ENCODE measurements at places on chromosomes 16 and 17. TPM values are rescaled to one million over a fixed set of nuclear protein-coding genes. Genes with fewer than 3 reads are reported as not detected.
A peak's percentile ranks its signal among the peaks of the same experiment; 100 is the strongest.

- peaks cover 27% of the 10 kb centered on the region for H3K4me1 ChIP-seq
- no peak overlapping the region for H3K4me3 ChIP-seq
- H3K27ac ChIP-seq: no peak overlapping the region
- DNase-seq: no peak
Measured at GRCh38 chr17:75849279-75849646, 5.1 kb upstream of the UNC13D start.

DNA sequence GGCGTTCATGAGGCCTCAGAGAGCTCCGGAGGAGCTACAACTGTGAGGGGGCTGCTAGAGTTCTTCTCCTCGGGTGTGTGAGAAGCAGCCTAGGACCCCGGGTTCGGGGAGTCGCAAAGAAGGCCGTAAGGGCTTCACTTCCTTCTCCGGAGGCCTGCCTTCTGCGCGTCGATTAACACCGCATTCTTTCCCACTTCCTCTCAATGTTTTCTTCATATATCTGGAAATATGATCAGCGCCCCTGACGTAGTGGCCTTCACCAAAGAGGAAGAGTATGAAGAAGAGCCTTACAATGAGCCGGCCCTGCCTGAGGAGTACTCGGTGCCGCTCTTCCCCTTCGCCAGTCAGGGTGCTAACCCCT lies 449 bp downstream of the SMCR8 start:
- peak overlapping the region; percentile 90 for H3K4me3 ChIP-seq
- no peaks in the 10 kb centered on the region for H3K27me3 ChIP-seq
- H3K4me1 ChIP-seq: peaks cover 39% of the 10 kb centered on the region
- peak overlapping the region; percentile 92 for H3K27ac ChIP-seq

DNA sequence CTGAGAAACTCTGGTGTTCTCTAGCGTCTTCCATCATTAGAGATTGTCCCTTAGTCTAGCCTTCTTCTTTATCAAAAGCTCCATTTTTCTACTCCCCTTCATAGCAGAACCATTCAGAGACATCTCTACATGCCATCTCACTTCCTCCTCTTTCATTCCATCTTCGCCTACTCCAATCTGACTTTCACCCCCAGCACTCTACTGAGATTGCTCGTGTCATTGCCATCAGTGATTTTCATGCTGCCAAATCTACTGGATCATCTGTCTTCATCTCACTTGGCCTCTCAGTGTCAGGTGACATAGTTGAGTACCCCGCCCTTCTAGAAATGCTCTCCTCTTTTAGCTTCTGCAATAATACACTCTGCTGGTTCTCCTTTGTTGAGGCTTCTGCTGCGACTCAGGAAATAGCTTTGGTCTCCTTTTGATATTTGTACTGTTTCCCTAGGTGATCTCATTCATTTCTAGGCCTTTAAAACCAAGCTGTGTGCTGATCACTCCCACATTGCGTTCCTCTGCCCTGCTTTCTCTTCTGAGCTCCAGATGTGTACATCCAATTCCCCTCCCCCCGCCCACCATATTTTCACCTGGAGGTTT lies 119.1 kb downstream of the FTO start:
- H3K36me3 ChIP-seq: no peaks in the 10 kb centered on the region
- no peak overlapping the region for H3K4me3 ChIP-seq
- peaks cover 28% of the 10 kb centered on the region for H3K4me1 ChIP-seq
- no peak for DNase-seq
- no peaks in the 10 kb centered on the region for H3K27me3 ChIP-seq

DNA sequence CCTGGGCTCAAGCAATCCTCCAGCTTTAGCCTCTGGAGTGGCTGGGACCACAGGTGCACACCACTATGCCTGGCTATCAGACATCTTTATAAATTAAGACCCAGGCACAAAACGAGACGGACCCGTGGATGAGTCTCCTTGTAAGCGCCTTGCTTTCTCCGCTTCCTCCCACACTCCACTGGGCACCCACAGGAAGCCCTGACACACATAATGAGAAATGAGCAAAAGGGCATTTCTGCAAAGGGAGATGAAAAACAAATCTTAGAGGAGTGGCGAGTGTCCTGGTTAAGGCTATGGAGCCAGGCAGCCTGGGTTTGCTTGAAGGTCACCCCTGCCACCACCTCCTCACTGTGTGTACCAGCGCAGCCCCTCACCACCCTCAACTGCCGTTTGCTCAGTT lies 56.3 kb downstream of the XYLT1 start:
- no peaks in the 10 kb centered on the region for H3K27me3 ChIP-seq
- H3K4me1 ChIP-seq: no peaks in the 10 kb centered on the region
- no peak for DNase-seq
- H3K27ac ChIP-seq: no peak overlapping the region

DNA sequence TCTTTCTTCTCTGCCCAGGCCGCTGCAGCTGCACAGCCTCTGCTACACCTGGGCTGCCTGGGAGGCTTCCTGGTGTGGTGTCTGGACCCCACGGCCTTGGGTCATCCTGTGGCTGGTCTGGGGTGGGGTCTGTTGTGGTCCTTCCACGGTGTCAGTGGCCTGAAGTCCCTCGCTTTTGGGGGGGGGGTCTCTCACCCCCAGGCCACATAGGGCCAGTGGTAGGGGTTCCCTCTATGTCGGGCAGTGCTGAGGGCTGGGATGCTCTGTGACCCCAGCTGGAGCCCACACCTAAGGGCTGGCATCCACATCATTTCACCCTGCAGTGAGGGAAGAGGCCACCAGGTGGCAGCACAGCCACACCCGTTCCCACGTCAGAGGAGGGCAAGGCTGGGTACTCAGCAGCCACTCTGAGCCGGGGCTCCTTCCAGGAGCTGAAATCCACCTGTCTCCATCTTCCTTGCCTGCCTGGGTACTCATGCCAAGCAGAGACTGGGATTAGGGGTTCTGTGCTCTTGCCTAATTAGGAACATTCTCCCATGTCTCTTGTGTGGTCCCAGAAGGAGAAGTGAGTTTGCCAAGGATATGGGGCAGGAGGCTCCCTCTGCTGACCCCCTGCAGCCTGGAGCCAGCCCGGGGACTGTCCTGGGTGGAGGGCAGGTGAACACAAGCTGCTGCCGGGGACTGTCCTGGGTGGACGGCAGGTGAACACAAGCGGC lies 13.0 kb downstream of the ENGASE start:
- DNase-seq: no peak
- H3K27me3 ChIP-seq: peaks cover 6% of the 10 kb centered on the region
- no peak overlapping the region for H3K27ac ChIP-seq
- H3K4me1 ChIP-seq: peaks cover 14% of the 10 kb centered on the region
- peaks cover 4% of the 10 kb centered on the region for H3K36me3 ChIP-seq
- H3K4me3 ChIP-seq: no peak overlapping the region

CD7 gene
- polyA plus RNA-seq: not detected

DNA sequence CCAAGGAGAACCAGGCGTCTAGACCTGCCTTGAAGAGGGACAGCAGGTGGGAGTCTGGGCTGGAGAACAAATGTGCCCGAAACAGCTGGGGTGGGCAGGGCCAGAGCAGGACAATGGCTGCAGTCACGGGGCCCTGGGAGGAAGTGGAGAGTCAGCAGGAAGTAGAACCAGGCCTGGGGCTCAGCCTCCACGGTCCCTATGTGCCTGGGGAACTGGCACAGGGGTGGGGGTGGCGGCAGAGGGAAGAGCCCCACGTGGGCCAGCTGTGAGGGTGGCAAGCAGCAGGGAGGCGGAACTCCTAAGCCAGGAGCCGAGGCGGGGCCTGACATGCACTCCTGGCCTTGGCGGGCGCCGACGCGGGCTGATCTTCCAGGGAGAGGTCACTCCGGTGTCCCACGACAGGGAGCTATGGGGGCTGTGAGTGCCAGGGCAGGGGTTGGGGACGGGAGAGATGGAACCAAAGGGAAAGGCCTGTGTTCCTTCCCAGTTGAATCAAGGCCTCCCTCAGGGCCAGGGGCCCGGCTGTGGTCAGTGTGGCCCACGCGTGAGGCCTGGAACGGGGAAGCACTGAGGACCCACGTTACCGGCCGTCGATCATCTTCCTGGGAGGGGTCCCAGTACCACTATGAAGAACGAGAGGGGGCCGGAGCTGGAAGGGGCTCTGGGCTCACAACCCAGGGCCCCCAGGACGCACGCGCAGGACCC lies 42.7 kb downstream of the TIMM22 start:
- no peak overlapping the region for H3K27ac ChIP-seq
- H3K4me3 ChIP-seq: no peak overlapping the region
- H3K27me3 ChIP-seq: no peaks in the 10 kb centered on the region
- DNase-seq: no peak
- H3K36me3 ChIP-seq: peaks cover 1% of the 10 kb centered on the region
- H3K4me1 ChIP-seq: no peaks in the 10 kb centered on the region

MFAP4 gene
- not detected for polyA plus RNA-seq

DNA sequence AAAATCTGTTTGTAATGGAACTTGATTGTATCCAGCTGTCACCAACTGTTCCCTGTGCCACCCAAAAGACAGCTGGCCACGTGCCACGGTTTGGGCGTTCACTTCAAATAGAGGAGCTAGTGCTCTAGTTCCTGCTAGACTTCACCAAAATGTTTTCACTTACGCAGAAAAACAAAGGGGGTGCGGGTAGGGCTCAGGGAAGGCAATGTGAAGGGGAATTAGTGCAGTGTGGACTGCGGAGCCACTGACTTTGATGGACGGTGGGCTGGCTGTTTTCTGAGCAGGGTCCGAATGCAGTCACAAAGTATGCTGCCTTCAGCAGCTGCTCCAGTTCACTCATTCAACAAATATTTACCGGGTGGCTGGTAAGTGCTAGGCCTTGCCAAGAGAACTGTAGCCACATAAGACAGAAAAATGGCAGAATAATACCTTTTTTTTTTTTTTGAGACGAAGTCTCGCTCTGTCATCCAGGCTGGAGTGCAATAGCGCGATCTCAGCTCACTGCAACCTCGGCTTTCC lies 7.6 kb upstream of the CYTH1 start:
- peaks cover 24% of the 10 kb centered on the region for H3K4me1 ChIP-seq
- no peak for DNase-seq
- H3K27ac ChIP-seq: no peak overlapping the region
- H3K4me3 ChIP-seq: no peak overlapping the region
- peaks cover 14% of the 10 kb centered on the region for H3K36me3 ChIP-seq
- no peaks in the 10 kb centered on the region for H3K27me3 ChIP-seq

DNA sequence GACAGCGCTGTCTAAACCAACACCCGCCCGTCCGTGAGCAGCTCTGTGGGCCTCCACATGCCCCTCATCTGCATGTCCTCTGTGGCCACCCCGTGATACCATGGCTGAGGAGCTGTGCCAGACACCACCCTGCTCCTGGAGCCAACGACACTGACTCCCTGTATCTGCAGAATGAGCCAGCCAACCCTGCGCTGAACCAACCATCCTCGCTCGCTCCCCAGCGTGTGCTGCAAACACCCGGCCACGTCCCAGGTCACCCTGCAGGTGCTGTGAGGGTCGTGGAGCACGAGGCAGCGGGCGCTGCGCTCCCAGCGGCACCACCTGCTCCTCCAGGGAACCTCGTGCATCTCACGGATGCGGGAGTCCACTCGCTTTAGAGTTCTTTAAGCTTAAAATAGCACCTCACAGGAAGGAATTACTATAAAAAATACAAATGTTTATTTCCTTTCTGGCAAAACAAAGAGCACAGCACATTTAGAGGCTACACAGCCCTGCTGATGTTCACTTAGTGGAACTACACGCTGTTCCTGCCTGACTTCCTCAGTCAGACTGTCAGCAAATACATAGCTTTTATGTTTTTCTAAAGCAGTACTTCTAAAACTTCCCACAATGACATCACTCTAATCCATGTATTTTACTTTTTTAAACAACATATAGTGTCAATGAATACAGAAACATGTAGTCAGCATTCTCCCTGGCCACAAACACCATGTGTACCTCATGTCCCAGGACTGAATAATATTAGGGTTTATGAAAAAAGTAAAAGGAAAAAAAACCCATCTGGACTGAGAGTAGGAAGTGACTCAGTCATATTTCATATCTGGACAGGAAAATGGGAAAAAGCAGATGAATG lies 43.5 kb downstream of the MAP1LC3B start:
- no peak overlapping the region for H3K4me3 ChIP-seq
- peaks cover 28% of the 10 kb centered on the region for H3K4me1 ChIP-seq
- H3K36me3 ChIP-seq: peaks cover 5% of the 10 kb centered on the region
- H3K27me3 ChIP-seq: no peaks in the 10 kb centered on the region
- DNase-seq: peak; percentile 21

DNA sequence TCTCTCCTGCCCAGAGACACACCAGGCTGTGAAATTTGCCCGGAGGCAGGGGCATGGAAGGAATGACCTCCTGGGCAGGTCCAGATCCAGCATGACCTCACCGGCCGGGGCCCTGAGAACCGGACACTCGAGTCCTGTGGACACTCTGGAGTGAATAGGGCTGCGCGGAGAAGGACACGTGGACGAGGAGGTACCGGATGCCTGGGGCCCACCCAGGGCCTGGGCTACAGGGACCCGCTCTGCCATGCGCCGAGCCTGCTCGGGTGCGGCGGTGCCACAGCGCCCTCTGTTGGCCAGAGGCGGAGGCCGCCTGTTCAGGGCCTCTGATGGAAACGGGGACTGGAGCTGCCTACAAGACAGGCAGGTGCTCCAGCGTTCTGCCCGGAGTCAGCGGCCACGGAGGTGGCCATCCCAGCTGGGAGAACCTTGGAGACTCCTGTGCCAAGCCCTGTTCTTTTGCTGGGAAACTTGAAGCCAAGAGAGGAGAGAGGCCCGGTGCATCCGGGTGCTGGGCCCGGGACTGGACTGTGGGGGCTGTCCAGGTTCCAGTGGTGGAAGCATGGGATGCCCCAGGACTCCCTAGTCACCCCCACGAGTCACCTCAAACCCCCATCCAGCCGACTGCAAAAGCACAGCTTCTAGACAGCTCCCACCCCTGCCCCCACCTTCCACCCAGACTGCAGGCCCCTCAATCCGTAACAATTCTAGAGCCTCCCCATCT lies 19.3 kb upstream of the NXPH3 start:
- no peaks in the 10 kb centered on the region for H3K36me3 ChIP-seq
- no peak for DNase-seq
- H3K27ac ChIP-seq: no peak overlapping the region
- no peak overlapping the region for H3K4me3 ChIP-seq

All from keratinocyte (primary cell).